ENCODE measurements at places on chromosomes 2 and 18.
A peak's percentile ranks its signal among the peaks of the same experiment; 100 is the strongest.

DNA sequence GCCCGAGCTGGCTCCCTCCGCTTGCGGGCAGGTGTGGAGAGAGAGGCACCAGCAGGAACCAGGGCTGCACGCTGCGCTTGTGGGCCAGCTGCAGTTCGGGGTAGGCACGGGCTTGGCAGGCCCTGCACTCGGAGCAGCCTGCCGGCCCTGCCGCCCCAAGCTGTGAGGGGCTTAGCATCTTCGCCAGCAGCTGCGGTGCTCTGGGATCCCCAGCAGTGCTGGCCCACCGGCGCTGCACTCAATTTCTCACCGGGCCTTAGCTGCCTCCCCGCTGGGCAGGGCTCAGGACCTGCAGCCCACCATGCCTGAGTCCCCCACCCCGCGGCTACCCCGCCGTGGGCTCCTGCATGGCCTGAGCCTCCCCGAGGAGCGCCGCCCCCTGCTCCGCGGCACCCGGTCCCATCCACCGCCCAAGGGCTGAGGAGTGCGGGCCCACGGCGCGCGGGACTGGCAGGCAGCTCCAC, 434.4 kb upstream of the RGPD4 start:
- DNase-seq, result no peak

GRCh38 chr18:49845629-49846360, 32.5 kb upstream of the ACAA2 start:
- DNase-seq, result no peak

GRCh38 chr18:2963048-2963447, 49.9 kb downstream of the LPIN2 start:
- no peak for DNase-seq

- DNase-seq, result no peak
Measured at GRCh38 chr2:20555954-20556353, 94.9 kb downstream of the HS1BP3 start.

DNA sequence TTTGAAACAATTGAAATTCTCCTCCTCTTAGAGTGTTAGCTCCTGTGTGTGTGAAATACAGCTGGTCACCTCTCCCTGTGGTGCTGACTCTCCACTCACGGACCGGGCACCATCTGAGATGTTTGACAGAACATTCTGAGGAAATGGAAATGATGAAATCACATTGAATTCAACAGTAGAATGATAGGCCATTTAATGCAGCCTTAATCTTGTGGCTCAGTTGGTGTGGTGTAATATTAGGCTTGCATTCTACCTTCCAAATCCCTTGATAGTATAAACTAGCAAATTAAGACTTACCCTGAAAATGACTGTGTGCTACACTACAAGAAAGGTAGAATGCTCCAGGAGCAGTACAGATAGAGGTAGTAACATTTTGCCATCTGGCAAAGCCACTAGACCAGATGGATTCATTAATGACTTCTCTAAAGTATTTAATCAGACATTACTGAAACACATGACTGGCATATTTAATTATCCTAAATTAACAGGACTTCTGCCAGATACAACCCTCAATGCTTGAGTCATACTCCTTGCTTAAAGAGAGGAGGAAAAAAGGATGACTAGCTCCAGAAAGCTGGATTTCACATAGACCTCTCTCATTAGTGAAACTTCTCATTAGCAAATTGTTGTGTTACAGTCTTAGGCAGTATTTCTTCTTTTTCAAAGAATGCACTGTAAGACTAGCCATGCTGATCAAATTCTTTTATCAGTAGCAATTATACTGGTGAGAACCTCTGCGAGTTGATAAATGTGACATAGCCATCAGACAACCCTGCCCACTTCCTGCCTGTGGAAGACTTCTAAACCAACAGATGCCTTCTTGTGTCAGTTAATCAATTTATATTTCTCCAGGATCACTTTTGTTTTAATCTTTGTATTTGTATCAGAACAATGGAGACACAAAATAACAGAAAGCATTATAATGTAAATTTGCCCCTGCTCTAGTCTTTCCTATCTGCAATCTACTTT, 80.6 kb downstream of the EML6 start:
- DNase-seq, result no peak

- peak; percentile 70 for DNase-seq
Measured at GRCh38 chr2:85132834-85133637, at the start of gene TCF7L1. TSS of gene TCF7L1 (plus strand) at chr2:85133392. CDS start at chr2:85133685, 293 bp downstream.

DNA sequence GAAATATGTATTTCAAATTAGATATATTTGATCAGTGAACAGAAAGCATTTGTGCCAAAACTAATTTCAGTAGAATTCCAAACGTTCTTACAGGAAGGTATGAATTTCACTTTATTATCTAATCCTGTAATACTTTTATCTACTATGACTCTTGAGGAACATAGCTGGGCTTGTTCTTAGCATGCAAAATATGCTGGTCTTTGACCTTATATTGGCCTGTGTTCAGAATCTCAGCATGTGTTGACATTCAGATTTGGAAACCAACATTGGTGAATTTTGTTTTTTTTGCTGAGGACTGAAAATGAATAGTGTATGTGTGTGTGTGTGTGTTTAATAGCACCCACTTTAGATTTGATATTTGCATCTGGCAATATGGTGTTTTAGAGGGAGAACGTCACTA, 112.2 kb downstream of the MEIS1 start:
- no peak for DNase-seq

DNA sequence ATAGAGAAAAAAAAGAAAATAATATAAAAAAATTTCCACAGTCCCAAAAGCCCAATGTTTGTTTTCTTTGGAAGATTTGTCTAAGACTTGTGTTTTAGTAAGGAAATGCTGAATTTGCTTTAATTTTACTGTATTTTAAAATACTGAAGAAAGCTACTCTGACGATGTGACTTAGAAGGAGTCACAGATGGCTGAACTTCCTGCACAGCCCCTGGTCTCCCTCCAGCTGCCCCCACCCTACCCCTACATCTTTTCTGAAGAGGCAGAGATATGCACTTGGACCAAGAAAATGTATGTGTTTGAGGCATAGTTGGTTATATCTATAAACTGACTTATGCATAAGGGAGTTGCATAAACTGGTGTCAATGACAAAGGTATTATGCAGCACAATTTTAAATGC, 172.3 kb downstream of the CDH2 start:
- no peak for DNase-seq

DNA sequence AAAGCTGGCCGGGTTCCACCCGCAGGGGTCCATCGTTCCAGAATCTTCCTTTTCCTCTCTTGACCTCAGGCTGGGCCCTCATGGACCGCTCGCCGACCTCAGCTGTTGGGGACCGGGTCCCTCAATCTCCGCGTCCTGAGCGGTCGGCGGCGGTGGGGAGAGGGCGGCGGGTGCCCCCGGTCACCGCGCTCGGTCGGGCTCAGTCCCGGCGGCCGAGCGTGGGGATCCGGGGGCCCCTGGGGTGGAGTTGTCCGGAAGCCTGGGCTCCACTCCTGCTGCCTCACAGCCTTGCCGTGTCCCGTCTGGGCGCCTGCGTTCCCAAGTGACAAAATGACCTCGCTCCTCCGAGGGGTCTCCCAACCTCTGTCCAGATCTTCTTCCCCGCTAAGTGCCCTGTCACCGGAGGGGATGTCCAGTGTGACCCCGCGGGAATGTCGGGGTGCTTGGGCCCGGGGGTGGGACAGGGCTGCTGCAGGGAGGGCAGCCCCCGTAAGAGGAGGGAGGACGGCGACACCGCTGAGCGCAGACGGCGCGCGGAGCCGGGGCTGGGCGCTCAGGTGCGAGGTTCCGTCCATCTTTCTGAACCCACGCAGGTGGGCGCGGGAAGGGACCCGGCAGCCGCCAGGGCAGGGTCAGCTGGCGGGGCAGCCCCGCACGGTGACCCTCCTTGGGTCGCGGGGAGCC, 16.0 kb upstream of the E2F6 start:
- DNase-seq, result no peak

- no peak for DNase-seq
Measured at GRCh38 chr2:241734208-241734466, 293 bp upstream of the D2HGDH start.

- no peak for DNase-seq
Measured at GRCh38 chr18:28175150-28175929, 1.6 kb downstream of the CDH2 start.

- no peak for DNase-seq
Measured at GRCh38 chr18:24935896-24936295, 416.1 kb downstream of the ZNF521 start.

DNA sequence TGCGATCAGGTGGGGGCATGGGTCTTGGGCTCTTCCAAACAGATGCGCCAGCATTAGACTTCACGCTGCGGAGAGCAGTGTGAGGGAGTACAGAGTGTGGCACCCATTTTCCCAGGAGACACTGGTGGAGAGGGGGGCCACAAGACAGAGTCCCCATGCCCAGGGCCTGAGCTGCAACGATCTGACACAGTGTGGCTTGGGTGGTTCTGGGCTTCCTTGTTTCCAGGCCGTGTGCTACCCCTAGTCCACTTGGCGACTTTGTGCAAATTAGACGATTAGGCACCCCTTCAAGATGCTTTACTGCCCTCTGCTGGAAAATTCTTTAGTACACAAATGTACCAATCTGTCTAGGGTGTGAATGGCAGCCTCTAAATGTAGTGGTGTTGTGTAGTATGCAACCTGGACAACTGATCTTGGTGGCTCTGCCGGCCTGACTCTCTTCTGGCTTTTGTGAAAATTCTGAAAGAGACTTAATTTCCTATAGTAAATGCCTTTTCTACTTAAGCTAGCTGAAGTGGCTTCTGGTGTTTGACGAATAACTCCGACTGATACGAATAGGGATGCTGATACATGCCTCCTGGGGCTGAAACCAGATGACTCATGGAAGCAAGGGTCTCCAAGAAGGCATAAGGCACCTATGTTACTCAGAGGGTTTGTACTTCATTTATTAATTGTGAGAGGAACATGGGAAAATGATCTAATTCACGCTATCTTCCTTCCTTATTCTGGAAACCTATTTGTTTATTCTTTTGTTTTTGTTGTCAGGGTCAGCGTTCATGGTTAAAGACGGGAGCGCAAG, 92.3 kb upstream of the SMAD2 start:
- DNase-seq, result peak; percentile 63

DNA sequence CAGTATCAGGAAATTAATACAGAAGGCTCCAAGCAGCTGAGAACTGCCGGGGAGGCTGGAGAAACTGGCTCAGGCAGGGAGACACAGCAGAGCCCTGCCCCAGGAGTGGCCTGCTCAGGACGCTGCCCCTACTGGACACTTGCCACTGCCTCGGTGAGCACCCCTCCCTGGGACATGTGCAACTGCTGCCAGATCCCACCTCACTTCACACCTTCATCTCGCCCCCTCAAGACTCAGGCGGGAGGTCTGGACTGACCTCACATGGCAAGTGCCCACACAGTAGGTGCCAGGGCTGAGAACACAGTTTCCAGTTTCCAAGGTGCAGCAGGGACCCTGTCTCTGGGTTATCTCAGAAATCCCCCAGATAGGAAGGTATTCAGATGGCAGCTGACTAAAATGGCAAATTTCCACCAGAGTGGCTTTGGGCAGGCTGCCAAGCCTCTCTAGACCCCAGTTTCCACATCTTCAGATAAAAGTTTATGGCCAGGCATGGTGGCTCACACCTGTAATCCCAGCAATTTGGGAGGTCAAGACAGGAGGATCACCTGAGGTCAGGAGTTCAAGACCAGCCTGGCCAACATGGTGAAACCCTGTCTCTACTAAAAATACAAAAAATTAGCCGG, 33.7 kb upstream of the LBH start:
- no peak for DNase-seq

- no peak for DNase-seq
Measured at GRCh38 chr2:62363166-62363565, 142.8 kb downstream of the TMEM17 start.

- no peak for DNase-seq
Measured at GRCh38 chr18:23281626-23282436, 146.5 kb downstream of the CABLES1 start.

- no peak for DNase-seq
Measured at GRCh38 chr2:110875384-110875725, 143.0 kb downstream of the ACOXL start.

DNA sequence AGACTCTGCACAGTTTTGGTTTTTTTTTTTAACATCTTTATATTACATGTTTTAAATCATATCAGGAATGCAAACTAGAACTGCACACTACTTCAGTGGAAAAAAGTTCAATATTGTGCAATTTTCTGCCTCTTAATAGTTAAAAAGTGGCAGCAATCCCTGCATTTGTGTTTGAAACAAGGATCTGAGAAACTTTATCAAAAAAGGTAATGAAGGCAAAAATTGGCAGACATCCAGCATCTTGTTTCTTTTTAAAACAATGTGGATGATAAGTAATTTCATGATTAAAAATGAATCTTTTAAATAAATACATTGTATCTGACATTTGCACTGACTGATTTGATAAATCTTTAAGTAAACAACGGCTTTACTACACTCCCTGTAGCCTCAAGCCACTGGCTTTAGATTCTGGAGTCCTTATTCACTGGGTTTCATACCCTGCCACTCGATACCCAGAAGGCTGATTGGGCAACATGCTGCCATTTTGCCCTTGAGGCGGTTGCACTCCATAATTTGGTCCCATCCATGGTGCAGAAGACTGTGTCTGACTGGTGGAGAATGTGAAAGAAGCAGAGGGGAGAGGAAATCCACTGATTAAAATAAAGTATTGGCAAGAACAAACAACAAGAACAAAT, 21.6 kb upstream of the C2orf42 start:
- no peak for DNase-seq

DNA sequence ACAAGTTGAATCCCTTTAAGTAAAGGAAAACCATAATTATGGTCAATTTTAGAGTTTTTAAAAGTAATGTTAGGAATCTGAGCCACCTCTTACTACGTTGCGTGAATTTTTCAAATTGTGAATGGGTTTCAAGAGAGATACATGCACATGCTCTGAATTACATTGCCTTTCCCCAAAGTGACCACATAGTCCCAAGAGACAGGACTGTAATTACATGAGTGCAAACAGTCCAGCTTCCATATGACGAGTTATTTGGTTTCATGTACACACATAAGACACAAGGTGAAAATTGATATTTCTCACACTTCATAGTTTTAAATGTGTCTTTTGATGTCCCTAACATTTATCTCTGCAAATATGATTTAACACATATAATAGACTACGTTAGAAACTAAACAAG, 850.8 kb downstream of the LRP1B start:
- no peak for DNase-seq

GRCh38 chr2:73037947-73038585, 33.4 kb downstream of the SFXN5 start:
- DNase-seq, result no peak

- peak; percentile 57 for DNase-seq
Measured at GRCh38 chr18:76491776-76492668, 3.0 kb downstream of the ZNF516 start.

- DNase-seq, result no peak
Measured at GRCh38 chr2:127032621-127033020, 74.3 kb downstream of the BIN1 start.

DNA sequence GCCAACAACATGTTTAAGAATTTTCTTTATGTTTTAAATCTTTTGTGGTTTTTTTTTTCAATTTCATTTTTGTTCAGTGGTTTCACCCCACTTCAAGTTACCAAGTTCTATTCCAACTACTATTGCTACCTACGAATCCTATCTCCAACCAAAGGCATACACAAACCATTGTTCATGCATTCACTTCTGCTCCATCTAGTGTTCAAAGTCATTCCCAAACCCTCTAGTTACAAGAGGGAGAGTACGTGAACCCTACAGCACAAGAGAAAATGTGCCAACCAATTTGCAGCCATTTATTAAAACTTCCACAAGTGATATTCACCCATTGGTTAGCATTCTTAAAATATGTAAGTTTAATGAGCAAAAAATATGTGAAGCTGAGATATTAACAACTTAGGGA, 295.1 kb upstream of the KYNU start:
- no peak for DNase-seq
